ENCODE measurements at places on chromosomes 1 and 21.

DNA sequence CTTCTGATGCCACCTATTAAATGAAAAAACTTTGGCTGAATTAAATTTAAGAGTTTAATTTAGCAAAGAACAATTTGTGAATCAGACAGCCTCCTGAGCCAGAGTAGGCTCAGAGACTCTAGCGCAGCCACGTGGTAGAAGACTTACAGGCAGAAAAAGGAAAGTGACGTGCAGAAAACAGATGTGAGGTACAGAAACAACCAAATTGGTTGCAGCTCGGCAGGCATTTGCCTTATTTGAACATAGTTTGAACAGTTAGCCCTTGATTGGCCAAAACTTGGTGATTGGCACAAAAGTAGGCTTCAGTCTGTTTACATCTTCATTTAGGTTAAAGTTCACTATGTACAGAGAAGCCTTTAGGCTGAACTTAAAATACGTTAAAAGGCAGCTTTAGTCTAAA, 22.9 kb downstream of the TCP10L start:
- peak; percentile 9 for DNase-seq

DNA sequence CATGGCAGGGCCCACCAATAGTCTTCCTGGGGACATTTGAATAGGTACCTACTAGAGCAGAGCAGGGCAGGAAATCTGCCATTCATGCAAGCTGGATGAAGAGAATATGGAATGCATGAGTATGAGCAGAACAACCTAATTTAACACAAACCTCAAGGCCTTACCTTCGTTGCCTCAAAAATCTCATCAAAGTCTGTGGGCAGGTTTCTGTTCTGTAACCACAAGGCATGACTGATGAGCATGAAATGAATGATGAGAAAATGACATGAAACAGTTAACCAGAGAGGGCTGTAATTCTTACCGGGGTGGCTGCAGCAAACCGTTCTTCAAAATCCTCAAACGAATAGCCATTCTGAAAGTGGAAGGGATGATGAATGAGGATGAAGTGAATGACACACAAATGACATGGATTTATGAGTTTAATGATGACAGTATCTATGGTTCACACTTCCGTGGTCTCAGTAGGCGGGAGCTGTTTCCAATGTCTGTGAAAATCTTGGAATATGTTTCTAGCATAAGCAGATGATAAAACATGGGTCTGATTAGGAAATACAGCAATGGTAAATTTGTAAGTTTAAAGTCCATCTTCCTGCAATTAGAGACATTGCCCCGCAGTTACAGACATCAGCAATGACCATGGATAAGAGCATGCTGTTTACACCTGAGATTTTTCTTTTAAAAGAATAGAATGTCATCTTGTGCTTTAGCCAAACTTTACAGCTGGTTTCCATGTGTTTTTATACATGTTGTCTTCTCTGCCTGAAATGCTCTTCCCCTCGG, 67.6 kb upstream of the C8B start:
- DNase-seq: no peak

- peak; percentile 54 for DNase-seq
Observed at GRCh38 chr1:94063379-94063778, 57.6 kb downstream of the ABCA4 start.

DNA sequence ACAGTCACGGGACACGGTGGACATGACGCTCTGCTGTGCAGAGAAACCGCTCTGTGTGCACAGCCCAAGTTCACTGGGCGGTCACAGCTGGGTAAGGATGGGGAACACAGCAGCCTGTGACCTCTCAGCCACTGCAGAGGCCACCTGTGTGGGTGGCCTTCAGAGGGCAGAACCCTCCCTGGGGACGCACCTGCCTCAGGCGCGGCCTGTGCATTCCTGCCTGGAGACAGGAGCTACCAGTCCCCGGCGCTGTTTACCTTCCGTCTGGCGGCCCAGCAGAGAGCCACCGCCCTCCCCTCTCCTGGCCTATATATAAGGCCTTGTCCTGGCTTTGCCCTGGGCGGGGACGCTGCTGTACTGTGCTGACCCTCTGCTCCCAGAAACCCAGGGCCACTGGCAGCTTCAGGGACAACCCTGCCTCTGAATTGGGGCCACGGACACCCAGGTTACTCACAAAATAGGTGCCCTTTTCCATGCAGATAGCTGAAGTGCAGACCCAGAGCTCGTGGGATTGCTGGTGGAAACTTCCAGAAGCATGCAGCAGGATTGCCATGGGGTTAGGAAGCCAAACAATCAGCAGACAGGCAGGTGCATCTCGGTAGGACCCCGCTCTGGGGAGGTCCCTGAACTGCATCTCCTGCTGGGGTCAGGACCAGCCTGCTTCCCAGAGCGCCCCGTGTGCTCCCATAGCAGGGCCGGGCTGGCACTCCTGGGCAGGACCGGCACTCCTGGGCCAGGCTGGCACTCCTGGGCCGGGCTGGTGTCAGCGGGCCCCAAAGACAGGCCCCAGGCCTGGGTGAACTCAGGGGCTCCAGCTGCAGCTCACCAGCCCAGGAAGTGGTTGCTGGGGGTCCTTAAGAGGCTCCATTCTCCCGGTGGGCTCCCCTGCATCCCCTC, 83.6 kb downstream of the SIK1 start:
- no peak for DNase-seq

DNA sequence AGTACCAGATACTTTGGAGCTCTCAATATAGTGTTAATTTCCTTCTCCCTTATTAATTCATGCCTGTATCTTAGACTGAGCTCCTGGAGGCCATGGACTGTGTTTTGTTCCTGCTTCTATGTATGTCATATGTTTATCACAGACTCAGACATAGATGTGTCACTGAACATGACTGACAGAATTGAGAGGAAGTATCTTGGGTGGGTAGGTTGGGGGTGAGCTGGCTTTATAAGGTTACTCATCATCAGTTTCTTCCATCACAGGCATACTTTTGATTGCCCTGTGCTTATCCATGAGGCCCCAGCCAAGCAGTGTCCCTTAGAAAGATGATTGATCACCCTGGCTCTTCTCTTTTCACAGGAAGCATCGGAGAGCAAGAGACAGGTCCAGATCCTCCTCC, 5.6 kb upstream of the SH3D21 start:
- DNase-seq: no peak

DNA sequence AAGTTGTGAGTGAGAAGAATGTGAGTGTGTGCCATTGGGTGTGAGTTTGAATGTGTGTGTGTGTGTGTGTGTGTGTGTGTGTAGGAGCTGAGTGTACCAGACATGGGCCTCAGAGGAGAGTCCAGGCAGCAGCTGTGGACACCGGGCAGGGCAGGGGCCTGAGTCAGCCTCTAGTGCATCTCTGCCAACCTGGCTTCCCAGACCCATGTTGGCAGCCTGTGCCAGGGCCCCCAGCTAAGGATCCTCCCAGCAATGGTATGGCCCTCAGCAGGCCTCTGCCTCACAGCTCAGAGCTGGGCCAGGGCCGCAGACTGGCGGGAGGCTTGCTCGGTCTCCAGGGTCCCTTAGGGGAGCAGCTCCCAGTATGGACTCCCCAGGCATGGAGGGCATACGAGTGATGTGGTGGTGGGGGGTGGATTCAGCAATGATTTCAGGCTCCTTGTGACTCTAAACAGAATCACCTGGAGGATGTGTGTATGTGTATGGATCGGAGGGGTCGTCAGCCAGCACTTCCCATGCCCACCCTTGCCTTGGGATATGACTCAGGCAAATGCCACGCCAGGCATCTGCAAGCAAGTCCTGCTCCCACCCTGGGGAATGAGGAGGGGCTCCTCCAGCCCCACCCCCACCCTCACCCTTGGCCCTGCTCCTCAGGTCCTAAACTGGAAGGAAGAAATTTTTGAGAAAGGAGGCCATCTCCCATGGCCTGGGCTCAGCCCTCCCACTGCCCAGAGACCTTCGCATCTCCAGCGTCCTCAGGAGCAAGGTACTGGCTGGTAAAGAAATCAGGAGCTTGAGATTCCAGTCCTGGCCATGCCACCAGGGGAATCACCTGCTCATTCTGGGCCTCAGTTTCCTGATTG, 1.8 kb upstream of the FOXO6 start:
- DNase-seq: no peak

DNA sequence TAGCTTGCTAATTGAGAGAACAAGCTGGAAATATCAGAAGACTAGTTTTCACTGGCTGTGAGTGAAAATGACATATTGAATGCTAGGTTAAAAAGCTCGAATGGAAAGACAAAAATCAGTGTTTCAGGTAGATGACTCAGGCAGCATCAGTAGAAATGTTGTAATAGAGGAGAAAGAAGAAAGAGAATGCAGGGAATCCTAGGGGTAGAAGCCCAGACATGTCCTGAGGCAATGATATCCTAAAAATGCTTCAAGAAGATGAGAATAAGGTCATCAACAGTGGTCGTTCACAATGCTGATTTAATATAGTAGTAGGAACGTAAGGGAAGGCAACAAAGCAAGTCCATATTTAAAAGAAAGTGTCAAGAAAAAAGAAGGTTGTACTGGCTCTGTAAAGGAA, 96.7 kb upstream of the HP1BP3 start:
- no peak for DNase-seq

- no peak for DNase-seq
Observed at GRCh38 chr1:71343686-71344416, 263.0 kb upstream of the ZRANB2 start.

GRCh38 chr1:222994511-222995235, 148.4 kb downstream of the TLR5 start:
- peak; percentile 35 for DNase-seq

GRCh38 chr1:9654051-9654833, 2.7 kb downstream of the PIK3CD start:
- DNase-seq: no peak

All from mesenchymal stem cell (in vitro differentiated cells and primary cell).